ENCODE measurements at places on chromosomes 5 and 9. TPM values are rescaled to one million over a fixed set of nuclear protein-coding genes. Genes with fewer than 3 reads are reported as not detected.

GRCh38 chr9:130043654-130044623, 950 bp upstream of the FNBP1 start:
- peak; percentile 62 for DNase-seq

DNA sequence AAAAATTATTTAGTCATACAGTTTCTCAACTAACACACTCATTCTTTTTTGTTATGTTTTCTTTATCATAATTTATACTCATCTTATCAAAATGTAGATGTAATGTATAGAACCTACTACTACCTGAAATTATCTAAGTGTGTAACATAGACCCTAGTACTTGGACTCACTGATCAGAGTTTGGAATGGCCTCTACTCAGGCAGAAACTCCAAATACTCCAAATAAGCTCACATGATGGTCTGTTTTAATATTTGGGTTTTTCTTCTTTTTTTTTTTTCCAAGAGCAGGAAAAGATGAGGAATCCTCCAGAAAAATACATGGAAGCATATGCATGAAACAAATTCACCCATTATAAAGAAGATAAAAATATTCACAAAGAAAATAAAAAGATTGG, 126.3 kb downstream of the PDE4D start:
- no peak for DNase-seq

The PRDM9 gene
- not detected for total RNA-seq

The ADRB2 gene
- 1.3 TPM for total RNA-seq

DNA sequence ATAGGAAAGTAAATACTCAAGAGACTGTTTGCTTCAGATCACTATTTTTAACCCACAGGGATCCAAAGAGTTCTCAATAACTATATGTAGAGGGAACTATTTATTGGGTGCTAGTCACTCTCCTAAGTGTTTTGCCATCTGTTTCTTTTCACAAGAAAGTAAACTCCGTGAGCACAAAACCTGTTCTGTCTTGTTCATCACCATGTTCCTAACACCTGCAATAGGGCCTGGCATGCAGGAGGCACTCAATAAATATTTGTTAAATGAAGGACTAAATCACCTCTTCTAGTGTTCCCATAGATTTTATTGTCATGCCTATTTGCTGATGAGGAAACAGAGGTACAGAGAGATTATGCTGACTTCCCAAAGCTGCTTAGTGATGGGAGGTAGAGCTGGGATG, 118.2 kb downstream of the VCAN start:
- no peak for DNase-seq

DNA sequence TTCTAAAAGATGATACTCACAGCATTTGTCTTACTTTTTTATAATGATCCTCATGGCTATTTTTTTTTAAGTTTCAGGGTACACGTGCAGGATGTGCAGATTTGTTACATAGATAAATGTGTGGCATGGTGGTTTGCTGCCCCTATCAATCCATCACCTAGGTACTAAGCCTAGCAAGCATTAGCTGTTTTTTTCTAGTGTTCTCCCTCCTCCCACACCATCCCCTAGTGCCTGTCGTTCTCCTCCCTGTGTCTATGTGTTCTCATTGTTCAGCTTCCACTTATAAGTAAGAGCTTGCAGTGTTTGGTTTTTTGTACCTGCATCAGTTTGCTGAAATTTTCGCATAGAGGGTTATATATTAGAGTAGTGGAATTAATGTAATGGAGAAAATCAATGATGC, 189.1 kb upstream of the CDH12 start:
- no peak for DNase-seq

DNA sequence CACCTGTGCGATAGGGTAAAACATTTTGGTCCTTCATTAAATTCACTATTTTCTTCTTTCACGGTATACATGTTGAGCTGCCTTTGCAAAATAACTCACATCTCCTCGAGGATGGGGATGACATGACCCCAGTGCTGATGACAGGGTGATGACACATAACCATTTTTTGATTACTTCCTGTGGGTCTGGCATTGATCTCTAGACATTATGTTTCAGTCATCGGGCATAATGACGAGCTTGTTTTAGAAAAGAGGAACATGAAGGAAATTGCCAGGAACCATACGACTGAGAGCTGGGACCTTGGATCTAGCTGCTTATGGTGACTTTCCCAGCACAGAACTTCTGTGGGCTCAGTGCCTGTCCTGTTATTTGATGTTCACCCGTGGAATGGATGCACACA, 25.2 kb downstream of the COL5A1 start:
- no peak for DNase-seq

Measured in GM23338 (cell line).